ENCODE measurements at places on chromosomes 6 and 20.

GRCh38 chr6:122803171-122803661, 14.2 kb downstream of the SMPDL3A start:
- DNase-seq: no peak

DNA sequence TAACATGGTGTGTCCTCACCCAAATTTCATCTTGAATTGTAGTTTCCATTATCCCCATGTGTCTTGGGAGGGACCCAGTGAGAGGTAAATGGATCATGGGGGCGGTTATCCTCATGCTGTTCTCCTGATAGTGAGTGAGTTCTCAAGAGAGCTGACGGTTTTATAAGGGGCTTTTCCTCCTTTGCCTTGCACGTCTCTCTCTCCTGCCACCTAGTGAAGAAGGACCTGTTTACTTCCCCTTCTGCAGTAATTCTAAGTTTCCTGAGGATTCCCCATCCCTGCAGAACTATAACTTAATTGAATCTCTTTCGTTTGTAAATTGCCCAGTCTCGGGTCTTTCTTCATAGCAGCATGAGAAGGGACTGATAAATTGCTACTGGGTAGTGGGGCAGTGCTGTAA, 789.3 kb downstream of the FRK start:
- DNase-seq: no peak

GRCh38 chr6:111558690-111559187, 46.9 kb downstream of the TRAF3IP2 start:
- no peak for DNase-seq

DNA sequence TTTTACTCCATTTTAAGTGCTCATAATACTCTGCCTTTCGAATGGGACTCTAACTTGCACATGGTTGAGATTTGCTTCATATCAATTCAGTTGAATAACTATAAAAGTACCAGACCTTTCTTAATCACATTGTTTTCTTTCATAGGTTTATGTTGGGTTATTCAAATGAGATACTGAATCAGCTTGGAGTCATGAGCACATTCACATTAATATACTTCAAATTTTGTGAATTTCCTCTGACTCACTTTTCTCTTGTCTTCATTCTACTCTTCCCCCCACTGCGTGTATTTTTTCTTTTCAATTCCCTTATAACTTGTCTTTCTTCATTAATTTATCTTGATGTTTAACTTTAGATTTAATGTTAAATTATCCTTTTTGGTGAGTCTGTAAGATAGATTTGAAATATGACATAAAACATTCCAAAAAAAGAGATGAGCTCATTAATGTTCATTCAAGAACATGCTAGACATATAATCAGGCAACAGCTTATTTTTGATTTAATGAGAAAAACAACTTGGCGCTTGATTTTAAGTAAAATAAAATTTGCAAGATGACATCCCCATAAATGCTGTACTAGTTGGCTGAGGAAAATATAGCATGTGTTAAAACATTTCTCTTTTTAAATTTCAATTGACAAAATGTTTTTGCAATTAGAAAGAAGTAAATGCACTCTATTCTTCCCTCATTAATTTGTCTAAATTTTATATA, 736.0 kb downstream of the CD109 start:
- no peak for DNase-seq

GRCh38 chr6:42788671-42789070, 6.8 kb downstream of the BICRAL start:
- DNase-seq: no peak

All from omental fat pad (tissue), 4 donors.